ENCODE measurements at places on chromosomes 16 and 17.

DNA sequence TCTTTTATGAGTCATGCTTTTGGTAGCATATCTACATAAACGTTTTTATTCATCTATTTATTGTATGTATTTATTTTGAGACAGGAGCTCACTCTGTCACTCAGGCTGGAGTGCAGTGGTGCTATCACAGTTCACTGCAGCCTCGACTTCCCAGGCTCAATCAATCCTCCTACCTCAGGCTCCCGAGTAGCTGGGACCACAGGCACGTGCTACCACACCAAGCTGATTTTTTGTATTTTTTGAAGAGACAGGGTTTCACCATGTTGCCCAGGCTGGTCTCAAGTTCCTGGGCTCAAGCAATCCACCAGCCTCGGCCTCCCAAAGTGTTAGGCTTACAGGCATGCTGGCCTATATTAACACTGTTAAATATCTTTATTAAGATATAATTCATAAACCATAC is 20.4 kb upstream of the IL4R start:
- DNase-seq: no peak

DNA sequence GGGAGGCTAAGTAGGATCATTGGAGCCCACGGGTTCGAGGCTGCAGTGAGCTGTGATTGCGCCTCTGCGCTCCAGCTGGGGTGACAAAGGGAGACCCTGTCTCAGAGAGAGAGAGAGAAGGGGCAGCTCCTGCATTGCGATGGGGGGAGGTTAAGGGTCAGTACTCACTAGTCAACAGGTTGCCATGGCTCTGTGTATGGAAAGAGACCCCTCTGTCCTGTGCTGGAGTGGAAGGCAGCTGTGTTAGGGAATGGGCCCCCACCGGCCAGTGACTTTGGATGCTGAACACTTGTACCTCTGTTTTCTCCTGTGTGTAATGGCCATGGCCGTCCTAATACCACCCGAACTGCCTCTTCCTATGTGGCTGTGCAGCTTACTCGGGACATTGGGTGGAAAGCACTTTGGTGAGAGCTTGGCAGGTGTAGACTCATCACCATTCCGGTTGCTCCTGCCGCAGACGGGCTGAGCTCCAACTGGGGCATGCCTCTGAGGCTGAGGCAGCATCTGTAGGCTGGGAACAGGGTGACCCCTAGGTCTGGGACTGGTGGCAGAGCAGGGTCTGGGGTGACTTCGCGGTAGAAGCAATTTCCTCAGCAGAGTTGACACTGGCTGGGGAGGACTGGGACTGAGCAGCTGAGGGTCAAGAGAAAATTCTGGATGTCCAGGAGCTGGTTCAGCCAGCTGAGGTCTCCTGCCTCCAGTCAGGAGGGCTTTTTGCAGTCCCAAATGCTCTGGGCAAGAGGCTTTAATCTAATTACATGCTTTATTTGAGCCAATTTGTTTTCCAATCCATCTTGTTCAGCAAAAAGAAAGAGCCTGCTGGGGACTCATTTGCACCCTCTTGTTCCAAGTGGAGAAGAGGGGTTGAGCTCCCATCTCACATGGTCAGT is 184.5 kb downstream of the NTN1 start:
- DNase-seq: no peak

GRCh38 chr17:79792341-79792871 is 4.5 kb downstream of the CBX8 start:
- DNase-seq: no peak

- DNase-seq: no peak
These were observed 444 bp downstream of the HELZ start for GRCh38 chr17:67244431-67245072.

- DNase-seq: no peak
These were observed 4.7 kb upstream of the IGSF6 start for GRCh38 chr16:21656795-21657768.

DNA sequence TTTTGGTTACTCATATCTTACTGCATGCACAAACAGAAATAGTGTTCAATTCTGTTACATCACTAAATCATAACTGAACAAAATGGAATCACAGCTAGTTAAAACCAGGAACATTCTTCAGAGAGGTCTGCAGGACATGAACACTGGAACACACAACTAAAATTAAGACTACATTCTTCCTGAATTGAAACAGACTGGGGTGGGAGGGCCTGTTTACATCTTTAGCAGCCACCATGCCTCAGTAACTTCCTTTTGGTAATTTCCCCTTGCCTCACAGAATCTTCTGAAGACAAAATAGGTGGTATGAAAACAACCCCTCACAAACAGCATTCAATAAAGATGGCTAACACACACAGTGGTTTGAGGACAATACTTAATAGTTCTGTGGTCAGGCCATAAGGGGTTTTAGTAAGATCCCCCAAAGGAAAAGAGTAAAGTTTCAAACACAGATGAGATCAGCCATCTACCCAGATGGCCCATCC is 6.5 kb downstream of the MARF1 start:
- no peak for DNase-seq

DNA sequence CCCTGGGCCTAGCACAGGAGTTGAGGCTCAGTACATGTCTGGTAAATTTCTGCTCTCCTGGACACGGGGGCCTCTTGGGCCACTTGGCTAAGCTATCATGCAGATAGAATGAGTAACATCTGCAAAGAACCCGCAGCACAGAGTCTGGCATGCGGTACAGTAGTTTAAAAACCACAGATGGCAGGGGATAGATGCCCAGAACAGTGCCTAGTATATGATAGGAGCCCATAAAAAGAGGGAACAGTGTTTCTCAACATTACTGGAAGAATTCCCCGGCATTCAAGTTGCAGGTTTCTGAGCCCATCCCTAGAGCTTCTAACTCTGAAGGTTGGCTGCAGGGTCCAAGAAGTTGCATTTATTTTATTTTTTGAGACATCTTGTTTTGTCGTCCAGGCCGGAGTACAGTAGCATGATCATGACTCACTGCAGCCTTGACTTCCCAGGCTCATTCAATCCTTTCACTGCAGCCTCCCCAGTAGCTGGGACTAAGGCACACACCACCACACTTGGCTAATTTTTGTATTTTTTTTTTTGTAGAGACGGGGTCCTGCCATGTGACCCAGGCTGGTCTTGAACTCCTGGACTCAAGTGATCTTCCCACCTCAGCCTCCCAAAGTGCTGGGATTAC is 5.8 kb downstream of the CDIPT start:
- DNase-seq: no peak

DNA sequence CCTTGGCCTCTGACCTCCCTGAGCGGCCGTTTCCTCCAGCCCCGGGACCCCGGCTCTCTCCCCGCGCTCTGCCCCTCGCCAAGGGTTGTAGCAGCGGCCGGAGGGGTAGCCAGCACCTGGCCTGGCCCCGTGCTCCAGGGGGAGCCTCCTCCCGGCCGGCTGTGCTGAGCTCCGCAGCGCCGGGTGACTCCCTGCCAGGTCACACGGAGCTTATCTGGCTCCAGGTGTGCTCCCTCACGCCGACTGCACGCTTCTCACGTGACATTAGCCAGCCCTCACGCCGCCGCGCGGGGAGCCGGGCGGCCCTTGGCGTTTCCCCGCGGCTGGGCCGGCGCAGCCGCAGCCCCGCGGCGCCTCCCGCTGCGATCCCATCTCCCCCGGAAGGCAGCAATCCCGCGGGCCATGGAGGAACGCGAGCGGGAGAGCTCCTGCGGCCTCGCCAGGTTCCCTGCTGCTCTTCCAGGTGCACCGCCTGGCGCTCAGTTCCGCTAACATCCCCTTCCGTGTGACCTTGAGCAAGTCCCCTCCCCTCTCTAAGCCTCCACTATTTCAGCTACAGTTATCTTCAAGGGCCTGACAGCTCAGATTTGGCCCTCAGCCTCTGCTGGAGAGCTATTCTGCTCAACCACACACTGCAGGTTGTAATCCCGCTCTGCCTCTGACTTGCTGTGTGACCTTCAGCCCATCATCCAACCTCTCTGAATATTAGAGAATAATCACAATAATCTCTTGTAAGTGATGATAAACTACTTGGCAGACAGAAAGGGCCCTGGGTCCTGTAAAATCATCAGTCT is 3.4 kb downstream of the MYO18A start:
- DNase-seq: peak; percentile 73

DNA sequence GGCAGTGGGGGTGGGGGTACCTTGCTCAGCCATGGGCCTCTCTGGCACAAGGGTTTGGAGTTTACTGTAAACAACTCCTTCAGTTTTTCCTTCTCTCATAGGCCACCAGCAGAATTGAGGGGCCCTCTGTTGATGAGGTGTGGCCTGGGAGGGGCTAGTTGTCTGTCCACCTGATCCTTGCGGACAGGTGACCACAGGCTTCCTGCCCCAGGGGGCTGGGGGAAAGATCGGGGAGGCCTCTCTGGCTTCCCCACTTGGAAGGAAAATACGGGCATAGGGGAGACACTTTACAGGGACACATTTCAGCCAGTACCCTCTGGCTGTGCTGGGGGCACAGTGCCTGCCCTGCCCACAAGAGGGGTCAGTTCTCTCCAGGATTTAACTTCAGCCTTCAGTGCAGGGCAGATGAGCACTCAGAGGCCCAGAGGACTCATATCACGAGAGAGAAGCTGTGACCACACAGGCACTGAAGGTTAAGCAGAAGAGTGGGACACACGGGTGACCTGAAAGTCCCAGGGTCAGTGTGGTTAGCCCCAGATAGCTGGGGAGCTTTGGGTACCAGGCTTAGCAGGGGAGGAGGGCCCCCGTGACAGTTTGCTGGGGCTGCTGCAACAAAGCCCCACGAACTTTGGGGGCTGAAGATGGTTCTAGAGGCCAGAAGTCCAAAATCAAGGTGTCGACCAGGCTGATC is 245.9 kb downstream of the SEC14L1 start:
- DNase-seq: no peak

DNA sequence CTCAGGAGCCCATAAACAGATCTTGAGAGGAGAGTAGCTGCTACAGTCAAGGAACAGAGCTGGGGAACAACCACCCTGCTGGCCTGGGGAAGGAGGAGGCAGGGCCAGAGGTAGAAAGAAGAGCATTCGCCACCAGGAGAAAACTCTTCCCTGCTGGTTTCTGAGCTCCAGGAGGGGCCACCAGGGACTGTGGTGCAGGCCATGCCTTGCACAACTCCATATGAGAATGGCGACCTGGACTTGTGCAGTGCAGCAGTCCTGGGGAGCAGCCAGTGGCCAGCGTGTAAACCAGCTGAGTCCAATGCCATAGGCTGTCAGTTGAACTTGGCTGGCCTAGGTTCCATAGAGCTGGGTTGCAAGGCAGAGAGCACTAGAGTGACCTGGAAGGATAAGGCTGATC is 11.6 kb downstream of the SLC13A2 start:
- DNase-seq: no peak

DNA sequence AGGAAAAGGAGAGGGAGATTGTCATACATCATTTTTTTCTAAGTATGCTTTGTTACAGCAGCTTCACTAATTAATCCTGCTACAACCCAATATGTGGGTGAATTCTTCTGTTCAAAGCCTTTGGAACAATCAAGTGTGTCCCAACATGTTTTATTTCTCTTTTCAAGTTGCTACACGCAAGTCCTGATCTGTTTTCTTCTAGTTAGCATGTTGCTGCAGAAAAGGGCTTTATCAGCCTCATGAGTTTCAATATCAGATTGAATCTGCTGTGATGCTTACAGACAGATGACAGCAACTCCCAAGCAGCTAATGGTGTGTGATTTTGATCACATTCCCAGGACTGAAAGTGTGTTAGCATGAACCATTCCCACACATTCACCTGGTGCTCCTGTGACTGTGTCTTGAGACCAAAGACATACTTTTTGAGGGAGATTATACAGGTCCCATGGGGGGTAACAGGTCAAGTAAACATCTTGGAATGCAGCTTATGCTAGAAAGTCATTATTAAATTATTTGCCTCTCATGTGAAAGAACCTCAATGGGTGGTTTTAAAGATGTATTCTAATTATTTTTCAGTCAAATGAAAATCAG is 96.9 kb upstream of the KCNJ16 start:
- no peak for DNase-seq

DNA sequence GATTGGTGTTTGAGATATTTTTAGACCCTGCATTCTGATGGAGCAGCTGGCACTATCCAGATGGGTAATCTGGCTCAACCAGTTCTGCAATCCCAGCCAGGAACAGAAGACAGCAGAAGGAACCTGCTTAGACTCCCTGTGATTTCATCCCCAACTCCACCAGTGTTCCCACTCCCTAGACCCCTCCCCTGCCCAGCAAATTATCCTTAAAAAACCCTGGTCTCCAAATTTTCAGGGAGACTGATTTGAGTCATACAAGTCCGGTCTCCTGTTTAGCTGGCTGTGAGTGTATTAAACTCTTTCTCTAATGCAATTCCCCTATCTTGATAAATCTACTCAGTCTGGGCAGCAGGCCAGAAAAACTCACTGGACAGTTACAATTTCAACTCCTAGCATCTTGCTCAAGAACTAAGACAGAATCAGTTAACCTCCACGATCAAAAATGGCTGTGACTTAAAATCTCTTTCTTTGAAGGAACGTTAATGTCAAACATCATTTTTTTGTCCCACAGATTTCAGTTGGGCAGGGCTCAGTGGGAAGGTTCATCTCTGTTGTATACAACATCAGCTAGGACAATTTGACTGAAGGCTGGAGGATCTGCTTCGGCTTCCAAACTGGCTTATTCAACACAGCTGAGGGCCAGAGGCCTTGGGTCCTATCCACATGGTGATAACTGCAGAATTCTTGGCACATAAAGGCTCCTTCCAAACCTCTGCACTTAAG is 4.9 kb upstream of the RBL2 start:
- DNase-seq: peak; percentile 3

DNA sequence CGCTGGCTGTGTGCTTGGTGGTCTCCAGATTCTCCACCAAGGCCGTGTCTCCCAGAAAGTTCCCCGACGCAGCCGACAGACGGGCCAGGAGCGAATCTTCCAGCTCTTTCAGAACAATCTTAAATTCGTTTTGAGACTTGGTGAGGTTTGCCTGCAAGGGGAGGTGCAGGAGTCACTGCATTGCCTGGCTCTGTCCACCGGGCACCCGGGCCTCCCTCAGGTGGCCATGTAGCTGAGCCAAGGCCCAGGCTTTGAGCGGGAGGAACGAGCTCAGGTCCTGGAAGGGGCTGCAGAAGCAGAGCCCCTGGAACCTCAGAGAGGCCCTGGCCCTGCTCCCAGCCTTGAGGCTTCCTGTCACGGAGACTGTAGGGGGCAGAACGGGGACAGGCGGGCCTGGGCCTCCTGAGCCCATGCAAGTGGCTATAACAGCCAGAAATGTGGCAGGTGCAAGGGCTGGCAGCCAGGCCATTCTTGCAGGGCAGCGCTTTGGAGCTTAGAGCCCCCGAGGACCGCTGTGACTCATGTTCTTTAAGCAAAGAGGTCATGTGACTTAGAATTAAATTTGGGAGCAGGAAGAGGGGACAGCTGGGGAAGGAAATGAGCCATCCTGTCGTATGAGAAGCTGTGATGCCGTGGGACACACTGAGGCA is 72.4 kb downstream of the PGS1 start:
- DNase-seq: peak; percentile 45
